CD4-positive, alpha-beta T cell treated with Interleukin-15 for 4 hours (primary cell): ENCODE measurements at places on chromosomes 2 and 18.
A peak's percentile ranks its signal among the peaks of the same experiment; 100 is the strongest.

- no peak for DNase-seq
Measured at GRCh38 chr2:154402213-154402612, 296.3 kb upstream of the KCNJ3 start.

DNA sequence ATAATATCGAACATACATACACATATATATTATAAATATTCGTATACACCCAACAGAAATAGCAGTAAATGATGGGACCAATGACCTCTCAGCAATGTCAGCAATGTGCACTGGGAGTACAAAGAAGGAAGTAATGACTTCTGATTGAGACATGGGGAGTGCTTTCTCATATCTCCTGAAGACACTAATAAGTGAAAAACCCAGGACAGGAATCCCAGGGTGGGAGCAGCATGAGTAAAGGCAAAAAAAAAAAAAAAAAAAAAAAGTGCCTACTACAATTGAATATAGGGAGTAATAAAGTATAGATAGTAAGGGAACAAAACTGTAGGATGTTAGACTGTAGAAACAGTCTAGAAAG lies 491.3 kb downstream of the IRS1 start:
- no peak for DNase-seq

GRCh38 chr18:46265196-46266156 lies 161.3 kb downstream of the HAUS1 start:
- no peak for DNase-seq

- DNase-seq: no peak
Measured at GRCh38 chr2:197059477-197059876, 133.0 kb upstream of the PGAP1 start.

DNA sequence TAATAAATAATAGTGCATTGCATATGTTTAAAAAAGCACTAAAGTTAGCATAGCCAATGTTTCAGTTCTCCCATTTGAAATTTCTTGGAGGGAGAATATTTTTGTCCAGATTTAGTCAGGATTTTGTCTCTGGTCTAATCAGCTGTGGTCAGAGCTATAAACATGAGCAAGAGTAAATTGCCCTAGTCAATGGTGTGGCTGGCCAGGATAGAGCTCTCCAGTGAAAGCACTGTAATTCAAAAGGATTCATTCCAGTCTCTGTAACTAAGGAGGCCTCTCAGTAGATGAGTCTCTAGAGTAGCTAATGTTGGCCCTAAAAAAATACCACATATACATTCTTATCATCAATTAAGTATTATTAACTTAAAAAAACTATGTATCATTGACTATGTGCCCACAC lies 241.6 kb downstream of the CDCA7 start:
- no peak for DNase-seq

GRCh38 chr2:174791020-174791419 lies 26.7 kb upstream of the CHRNA1 start:
- no peak for DNase-seq

DNA sequence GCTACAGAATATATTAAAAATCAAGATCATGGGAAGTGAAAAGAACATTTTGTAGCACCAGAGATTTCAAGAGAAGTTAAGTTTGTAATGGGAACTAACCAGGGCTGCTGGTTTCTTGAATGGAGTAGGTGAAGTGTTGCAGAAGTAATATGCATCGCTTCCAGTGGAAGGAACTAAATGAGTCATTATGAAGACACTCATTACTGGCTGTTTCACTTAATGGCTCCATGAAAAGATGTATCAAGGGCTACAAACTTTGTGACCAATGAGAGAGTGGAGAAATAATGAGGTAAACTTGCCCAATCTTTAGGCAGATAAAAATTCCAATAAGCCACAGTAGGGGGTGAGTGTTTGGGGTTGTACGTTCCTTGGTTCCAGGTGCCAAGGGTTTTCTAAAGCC lies 380.4 kb upstream of the POU3F3 start:
- DNase-seq: no peak

DNA sequence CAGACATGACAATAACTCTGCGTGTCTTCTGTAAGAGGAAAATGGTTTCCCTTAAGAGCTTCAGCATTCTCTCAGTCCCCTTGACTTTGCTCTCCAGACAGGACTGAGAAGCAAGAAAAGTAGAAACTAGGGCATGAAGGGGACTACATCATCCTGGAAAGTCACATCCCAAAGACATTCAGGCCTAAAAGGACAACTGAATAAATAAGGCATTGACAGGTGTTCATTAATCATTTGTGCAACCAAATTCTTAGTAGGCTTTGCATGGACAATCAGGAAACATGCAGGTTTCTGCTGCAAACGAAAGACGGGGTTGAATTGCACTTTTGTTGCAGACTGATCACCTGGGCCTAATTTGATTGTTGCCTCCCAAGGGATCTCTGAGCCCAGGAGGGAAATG lies 1.2 kb upstream of the SGPP2 start:
- DNase-seq: no peak

GRCh38 chr2:675982-676646 lies 1.1 kb downstream of the TMEM18 start:
- DNase-seq: peak; percentile 10

GRCh38 chr2:113246606-113247005 lies 32.1 kb downstream of the PAX8 start:
- DNase-seq: no peak

GRCh38 chr2:12050396-12050795 lies 304.0 kb downstream of the LPIN1 start:
- no peak for DNase-seq

DNA sequence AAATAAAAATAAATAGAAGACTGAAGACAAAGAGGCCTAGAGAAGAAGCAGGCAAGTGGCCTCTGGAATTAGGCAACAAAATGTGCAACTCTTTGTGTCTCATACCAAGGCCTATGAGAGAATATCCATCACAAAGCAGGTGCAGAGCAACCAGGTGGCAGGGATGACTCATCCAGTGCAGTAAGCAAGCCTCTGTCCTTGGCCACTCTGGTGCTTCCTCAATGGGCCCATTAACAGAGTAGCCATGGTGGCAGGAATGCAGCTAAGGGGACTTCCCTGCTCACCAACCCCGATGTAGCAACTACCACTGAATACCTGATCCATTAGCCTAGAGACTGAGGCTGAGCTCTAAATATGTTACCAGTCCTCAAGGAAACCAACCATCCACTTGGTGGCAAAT lies 11.0 kb upstream of the EPG5 start:
- DNase-seq: no peak
